Activated T-helper 1 cell treated with Interleukin-2 at 50 U/mL for 16 hours (primary cell): ENCODE measurements at places on chromosomes 2 and 18.

DNA sequence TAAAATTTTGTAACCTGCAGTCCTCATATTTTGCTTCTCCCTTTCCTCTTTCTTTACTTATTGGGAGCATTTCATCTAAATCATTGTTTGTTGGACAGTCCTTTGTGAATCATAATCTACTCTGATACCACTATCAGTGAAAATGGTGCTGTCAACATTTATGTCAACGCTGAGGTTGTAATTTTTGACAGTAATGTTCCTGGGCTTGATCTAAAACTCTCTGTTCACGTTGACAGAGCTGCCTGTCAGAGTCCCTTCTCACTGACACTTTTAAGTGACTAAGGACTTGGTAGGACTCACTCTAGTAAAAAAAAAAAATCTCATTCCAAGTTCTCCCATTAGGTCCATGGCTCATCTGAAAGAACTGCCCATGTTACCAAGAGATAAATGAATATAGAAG lies 1640.8 kb upstream of the PIK3C3 start:
- no peak for DNase-seq

GRCh38 chr2:189249171-189249570 lies 69.6 kb upstream of the COL5A2 start:
- DNase-seq: no peak

- no peak for DNase-seq
These were observed 162.7 kb downstream of the WDPCP start for GRCh38 chr2:63425606-63426005.

- no peak for DNase-seq
These were observed 113.1 kb downstream of the CDCA7 start for GRCh38 chr2:173467751-173468150.
